ENCODE measurements at places on chromosomes 2 and 18. TPM values are rescaled to one million over a fixed set of nuclear protein-coding genes. Genes with fewer than 3 reads are reported as not detected.

GRCh38 chr2:65636813-65637483 is 204.5 kb upstream of the SPRED2 start:
- no peak for DNase-seq

GRCh38 chr2:169976335-169976851 is 149.1 kb downstream of the UBR3 start:
- no peak for DNase-seq

DNA sequence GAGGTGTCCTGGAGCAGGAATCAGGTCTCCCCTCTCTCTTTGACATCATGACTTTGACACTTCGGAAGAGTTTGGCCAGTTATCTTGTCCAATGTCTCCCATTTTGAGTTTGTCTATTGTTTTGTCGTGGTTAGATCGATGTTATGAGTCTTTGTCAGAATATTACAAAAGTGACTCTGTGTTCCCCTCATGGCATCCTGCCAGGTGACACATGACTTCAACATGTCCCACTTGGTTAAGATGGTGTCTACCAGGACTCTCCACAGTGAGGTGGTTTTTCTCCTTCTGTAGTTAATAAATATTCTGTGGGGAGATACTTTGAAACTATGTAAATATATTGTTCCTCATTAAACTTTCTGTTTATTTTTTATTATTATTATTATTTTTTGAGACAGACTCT is 76.6 kb upstream of the BZW1 start:
- no peak for DNase-seq

DNA sequence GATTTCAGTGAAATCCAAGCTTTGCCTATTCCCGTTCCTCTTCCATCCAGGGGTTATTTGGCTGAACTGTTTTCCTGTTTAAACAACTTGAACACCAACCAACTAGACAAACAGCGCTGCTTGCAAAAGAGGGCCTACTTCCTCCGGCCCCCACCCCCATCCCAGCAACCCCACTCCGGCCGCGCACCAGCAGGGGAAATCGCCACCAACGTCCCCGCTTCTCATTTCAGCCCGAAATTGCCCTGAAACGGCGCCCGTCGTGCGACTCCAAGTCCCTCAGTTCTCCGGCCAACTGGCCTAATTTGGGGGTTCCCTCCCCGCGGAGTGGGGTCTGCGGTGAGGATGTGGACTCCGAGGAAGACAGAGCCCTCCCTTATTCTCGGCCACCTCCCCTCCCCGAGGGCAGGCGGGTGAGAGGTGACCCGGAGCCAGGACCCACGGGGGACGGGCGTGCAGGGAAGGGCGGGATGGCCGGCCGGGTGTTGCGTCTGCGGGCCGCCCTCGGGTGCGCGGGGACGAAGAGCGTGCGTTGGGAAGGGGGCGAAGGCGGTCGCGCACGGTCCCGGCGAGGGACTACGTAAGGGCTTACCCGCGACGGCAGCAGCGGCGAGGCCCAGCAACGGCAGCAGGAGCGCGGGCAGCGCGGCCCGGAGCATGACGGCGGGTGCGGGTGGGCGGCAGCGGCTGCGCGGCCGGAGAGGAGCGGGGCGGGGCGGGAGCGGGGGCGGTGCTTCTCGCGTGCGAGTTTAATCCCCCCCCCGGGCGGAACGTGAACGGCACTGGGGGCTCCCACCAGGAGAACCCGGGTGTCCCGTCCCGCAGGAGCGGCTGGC is at the start of gene CD302:
TSS of gene CD302 (minus strand) at position 666 of the 833 bp plus-strand sequence. CDS start at position 656, 10 bp downstream.
- DNase-seq = peak; percentile 68

- no peak for DNase-seq
Measured at GRCh38 chr2:200199005-200199404, 107.5 kb upstream of the SPATS2L start.

Gene IL36G
- total RNA-seq = not detected

- peak; percentile 60 for DNase-seq
Measured at GRCh38 chr2:203533676-203534591, 1.2 kb downstream of the RAPH1 start.

Gene MOGAT1
- total RNA-seq = not detected

GRCh38 chr2:228446734-228447133 is 265.2 kb upstream of the SPHKAP start:
- peak; percentile 95 for DNase-seq

DNA sequence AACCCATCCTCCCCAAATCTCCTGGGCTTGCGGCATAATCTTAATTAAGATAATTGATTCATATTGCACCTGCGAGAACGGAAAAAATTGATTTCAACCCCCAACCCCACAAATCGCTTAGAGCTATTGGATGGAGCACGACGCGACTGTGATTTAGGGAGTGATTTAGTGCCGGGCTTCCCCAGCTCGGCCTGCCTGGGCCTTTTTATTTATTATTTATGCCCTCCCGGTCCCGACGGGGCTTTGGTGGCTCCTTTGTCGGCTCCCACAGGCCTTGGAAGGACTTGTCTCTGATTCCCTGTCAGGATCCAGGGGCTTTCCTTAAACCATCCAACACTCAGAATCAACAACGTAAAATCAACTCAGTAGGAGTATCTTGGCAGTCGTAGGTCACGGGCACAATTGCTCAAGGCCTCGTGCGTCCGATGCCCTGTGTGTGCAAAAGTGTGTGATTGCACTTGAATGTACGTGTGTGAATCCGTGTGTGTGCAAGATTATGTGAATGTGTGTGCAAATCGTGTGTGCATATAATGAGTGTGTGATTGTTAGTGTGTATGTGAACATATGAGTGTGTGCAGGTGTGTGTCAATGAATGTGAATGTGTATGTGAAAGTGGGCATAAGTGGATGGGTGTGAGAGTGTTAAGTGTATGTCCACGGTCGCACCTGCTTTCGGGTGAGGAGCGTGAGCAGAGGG is 4.3 kb upstream of the NEUROD1 start:
- no peak for DNase-seq

DNA sequence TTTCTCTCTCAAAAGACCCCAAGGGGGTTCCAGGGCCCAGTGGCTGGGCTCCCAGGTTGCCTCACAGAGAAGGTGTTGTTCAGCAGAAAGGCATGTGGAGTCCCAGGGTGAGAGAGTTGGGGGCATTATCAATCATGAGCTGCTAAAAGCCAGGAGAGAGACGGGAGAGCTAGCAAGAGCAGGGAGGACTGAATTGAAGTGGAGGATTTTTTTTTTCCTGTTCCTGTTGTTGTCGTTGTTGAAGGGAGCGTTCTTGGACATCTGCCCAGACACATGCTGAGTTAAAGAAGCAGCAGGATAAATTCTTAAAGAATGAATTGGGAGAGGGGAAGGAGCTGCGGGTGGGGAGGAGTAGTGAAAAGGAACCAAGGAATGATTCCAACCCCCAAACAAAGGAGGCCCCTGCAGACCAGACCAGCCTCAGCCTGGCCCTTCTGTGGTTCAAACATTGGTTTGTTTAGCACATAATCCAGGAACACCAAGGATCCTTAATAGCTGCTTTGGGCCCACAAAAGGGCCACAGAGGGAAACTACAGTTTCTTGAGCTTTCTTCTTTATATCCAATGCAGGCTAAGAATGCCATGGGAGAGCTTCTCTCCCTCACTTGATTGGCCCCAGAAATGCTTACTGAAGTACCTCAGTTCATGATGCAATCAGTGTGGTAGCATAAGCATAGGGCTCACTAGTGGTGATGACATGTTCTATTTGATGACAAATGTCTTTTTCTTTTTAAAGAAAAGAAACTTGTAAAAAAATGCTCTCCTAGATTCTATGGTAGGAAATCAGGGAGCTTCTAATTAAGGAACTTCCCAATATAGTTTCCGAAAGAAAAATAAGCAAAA is 146.0 kb downstream of the SETBP1 start:
- peak; percentile 95 for DNase-seq

Gene CYTIP
- total RNA-seq = 1.7 TPM

GRCh38 chr2:203775684-203776083 is 69.2 kb downstream of the CD28 start:
- no peak for DNase-seq

Gene B3GNT7
- total RNA-seq = 2.8 TPM

Gene CD28
- 2.4 TPM for total RNA-seq

GRCh38 chr2:55114597-55114996 is 64.3 kb upstream of the RTN4 start:
- no peak for DNase-seq

Gene ABHD3
- 11.5 TPM for total RNA-seq

Gene CD8A
- 0.72 TPM for total RNA-seq

DNA sequence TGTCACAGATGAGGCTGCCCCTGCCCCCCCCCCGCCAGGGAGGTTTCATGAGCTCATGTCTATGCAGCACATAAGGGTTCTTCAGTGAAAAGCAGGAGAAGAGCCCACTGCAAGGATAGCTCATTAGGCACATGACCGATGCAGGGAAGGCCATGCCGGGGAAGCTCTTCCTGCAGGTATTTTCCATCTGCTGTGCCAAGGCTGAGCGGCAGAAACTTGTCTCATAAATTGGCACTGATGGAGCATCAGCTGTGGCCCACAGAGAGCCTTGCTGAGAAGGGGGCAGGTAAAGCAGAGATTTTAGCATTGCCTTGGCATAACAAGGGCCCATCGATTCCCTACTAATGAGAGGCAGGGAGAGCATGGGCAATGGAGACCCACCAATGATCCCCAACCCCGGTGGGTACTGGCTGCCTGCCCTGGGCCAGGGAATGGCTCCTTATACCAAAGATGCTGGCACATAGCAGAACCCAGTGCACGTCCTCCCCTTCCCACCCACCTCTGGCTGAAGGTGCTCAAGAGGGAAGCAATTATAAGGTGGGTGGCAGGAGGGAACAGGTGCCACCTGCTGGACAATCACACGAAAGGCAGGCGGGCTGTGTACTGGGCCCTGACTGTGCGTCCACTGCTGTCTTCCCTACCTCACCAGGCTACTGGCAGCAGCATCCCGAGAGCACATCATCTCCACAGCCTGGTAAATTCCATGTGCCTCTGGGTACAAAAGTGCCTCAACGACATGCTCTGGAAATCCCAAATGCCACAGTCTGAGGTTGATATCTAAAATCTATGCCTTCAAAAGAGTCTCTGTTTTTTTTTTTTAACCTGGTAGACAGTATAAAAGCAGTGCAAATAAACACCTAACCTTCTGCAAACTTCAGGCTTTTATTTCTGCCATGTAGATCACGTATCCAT is 41.4 kb downstream of the STEAP3 start:
- peak; percentile 36 for DNase-seq

DNA sequence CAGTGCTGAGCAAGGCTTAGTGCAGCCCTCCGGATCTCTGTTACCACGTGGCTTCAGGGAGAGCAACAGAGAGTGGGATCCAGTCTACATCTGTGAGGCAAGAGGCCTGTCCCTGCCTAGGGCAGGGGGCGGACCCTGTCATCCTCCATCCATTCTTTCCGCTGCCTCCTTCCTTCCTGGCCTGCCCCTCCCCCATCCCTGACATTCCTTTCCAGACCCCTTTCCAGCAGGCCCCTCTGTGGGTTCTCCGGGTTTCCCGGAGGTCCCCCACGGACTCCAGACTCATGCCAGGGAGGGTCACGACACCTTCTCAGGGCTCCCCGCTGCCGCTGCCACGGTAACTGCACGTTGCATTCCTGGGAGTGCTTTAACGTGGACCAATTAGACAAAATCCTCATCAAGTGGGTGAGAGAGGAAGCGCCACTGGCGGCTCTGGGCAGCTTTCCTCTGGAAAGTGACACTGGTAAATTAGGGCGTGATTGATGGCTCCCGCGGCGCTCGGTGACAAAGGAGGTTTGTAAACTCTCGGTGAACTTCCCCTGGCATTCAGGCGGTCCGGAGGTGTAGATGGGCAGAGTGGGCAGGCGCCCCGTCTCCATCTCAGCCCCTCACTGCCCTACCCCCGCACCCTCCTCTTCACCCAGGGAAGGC is 11.4 kb downstream of the ATOH8 start:
- DNase-seq = no peak

GRCh38 chr2:46409756-46410155 is 69.6 kb upstream of the TMEM247 start:
- no peak for DNase-seq

Gene GATA6
- 2.2 TPM for total RNA-seq

Gene SLC8A1
- 30.6 TPM for total RNA-seq

Gene CCDC68
- 5.0 TPM for total RNA-seq

GRCh38 chr18:31581498-31582197 is 10.0 kb upstream of the TTR start:
- no peak for DNase-seq

DNA sequence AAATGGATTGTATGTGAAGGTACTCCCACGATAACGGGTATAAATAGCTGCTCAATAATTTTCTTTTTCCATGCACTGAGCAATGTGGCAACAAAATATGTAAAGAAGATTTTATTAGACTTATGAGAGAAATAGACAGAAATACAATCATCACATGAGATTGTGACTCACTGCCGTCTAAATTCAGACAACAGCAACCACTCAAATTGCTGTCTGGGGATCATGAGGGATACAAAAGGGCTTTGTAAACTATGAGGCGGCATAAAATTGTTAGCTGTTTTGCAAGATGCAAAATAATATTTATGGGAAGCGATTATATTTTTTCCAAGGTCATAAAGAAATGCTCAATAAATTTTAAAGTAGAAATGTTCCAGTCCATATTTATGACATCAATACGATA is 259.1 kb upstream of the AGAP1 start:
- peak; percentile 54 for DNase-seq

Gene DES
- 5,232 TPM for total RNA-seq

DNA sequence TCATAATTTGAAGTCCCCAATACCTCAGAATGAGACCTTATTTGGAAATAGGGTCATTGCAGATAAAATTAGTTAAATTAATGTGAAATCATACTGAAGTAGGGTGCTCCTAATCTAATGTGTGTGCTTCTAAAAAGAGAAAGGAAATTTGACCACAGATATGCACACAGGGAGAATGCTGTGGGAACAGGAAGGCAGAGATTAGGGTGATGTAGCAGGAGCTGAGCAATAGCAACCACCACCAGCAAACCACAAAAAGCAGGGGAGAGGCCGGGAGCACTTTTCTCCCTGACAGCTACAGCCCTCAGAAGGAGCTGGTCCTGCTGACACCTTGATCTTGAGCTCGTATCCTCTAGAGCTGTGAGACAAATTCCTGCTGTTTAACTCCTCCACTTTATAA is 24.6 kb upstream of the SCG2 start:
- DNase-seq = no peak

DNA sequence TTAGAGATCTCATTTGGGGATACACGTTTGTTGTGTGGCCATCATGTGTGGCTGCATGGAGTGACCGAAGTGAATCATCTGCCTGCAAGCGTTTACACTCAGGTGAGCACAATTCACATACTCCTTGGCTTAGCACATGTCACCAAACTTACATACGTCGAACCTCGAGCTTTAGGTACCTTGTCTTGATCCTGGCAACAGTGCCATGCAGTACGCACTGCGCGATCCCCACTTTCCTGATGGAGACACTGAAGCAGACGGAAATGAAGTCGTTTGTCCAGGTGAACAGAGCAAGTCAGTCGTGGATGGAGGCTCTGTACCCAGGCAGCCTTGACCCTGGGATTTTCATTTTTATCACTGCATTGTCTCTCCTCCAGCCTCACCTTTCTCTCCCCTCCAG is 32.3 kb downstream of the KLHL29 start:
- no peak for DNase-seq
